Ureter (tissue), 1 donor: ENCODE measurements at places on chromosomes 16 and 17. TPM values are rescaled to one million over a fixed set of nuclear protein-coding genes. Genes with fewer than 3 reads are reported as not detected.

DNA sequence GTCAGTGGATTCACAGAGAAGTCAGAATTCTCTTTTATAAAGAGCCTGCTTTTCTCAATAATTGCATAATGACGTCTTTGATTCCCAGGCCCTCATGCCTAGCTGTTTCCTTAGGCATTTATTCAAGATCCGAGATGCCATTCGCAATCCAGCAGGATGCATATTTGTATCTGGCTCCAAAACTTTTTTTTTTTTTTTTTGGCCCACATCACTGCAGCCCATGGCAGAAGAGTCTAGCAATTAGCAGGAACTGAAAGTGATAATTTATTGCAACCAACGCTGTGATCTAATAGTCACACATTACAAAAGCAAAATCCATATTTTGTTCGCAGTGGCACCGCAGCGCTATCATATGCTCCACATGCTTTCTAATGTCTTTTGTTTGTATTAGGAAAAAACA is 503.4 kb downstream of the MAF start:
- DNase-seq = no peak

- no peak for DNase-seq
Observed at GRCh38 chr17:19610879-19611278, 37.7 kb upstream of the ALDH3A2 start.

DNA sequence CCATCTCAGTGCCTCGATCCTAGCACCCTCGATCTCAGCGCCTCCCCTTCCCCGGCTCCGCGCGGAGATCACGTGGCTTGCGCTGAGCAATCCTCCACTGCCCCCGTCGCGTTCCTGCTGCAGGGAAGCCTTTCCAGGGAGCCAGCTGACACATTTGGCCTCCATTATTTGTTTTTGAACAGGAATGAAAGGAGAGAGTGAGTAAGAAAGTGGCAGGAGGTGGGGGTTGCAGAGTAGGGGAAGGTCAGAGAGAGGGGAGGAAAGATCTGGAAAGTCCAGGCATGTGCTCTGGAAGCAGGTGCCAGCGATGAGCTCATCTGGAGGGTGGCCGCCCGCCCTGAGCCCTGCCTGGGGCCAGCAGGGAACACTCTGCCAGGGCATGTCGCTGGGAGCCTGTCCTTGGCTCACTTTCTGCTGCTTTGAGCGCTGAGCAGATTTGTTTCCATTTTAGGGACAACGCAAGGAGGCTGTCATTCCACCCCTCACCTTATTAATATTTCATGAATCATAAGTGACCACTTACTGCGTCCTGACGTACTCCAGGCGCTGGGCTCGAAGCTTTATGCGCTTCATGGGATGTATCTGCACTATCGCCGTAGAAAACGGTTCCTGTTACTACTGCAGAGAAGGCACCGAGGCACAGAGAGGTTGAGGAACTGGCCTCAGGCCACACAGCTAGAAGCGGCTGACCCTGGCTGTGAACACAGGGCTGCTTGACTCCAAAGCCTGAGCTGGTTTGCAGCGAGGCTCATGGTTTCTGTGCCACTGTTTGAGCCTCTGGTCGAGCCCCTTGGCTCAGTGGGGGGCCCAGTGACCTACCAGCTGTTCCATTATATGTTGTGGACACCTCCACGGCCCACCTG is 283.1 kb downstream of the SEC14L1 start:
- peak; percentile 92 for DNase-seq

OXLD1 gene
- 31.4 TPM for total RNA-seq

ALDH3A1 gene
- 1.2 TPM for total RNA-seq

- DNase-seq = no peak
Observed at GRCh38 chr16:303760-304505, 21.0 kb downstream of the PDIA2 start.

HOXB2 gene
- total RNA-seq = 50.7 TPM

MYOCD gene
- 28.2 TPM for total RNA-seq

- no peak for DNase-seq
Observed at GRCh38 chr16:62701426-62701825, 665.2 kb upstream of the CDH8 start.

DNA sequence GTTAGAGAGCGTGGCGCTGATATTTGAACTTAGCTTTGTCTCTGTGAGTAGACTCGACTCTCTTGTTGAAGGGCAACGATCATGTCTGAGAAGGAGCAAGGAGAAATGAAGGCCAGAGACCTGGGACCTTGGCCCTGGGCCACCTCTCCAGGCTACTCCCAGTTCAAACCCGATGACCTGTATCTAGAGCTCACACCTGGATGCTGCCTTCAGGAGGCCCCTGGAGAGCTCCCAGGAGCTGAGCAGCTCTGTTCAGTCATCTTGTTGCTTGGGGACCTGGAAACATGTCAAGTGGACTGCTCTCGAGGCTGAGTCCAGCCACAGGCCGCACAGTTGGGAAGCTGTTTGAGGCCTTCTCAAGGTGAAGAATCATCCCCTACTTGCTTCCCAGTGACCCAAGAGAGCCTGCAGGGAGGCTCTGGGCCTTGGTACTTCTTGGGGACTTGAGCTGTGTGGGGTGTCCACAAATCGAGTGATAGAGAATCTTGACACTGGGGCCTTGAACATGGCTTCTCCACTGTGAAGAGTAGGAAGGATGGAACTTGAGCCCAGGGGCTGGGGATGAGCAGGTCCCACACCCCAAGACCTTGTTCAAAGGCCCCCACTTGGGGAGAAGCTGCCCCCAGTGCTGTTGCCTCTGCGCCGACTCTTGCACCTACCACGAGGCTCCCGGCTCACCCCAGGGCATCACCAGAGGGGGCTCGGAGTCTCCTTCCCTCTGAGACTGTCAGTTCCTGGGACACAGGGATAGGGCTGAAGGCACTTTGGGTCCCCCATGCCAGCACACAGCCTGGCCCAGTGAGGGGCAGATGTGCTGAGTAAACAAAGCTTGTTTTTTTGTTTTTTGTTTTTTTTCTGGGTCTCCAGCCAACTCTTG is 112.1 kb downstream of the IRX5 start:
- peak; percentile 32 for DNase-seq

DNA sequence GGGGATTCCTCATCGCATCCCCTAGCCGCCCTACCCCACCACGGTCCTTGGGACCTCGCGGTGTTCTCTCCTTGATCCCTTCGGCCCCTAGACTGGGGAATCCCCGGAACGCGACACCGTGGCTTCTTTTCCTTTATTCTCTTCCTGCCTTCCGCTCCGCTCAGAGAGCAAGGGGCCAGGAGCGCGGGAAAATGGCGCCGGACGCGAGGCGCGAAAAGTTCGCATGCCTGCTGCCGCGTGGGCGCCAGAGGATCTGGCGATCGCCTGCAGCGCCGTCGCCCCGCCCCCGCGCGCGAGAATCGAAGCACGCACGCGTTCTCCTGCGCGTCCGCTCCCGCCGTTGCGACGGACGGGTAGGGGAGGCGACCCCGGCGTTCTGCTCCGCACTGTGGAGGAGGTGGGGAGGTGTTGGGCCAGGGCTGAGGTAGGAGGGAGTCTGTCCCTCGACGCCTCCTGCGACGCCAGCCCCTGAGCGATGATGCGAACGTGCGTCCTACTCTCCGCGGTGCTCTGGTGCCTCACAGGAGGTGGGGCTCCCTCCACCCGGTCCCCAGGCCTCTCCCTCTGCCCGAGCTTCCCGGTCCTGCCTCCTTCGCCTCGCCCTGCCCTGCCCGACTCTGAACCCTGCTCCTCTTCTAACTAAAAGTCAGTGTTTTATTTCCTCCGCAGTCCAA is at the start of gene ZPBP2:
Gene ZPBP2, plus strand, starts transcription at position 323 of the 674 bp plus-strand sequence. Its CDS starts 153 bp downstream, at position 476.
- no peak for DNase-seq

DNA sequence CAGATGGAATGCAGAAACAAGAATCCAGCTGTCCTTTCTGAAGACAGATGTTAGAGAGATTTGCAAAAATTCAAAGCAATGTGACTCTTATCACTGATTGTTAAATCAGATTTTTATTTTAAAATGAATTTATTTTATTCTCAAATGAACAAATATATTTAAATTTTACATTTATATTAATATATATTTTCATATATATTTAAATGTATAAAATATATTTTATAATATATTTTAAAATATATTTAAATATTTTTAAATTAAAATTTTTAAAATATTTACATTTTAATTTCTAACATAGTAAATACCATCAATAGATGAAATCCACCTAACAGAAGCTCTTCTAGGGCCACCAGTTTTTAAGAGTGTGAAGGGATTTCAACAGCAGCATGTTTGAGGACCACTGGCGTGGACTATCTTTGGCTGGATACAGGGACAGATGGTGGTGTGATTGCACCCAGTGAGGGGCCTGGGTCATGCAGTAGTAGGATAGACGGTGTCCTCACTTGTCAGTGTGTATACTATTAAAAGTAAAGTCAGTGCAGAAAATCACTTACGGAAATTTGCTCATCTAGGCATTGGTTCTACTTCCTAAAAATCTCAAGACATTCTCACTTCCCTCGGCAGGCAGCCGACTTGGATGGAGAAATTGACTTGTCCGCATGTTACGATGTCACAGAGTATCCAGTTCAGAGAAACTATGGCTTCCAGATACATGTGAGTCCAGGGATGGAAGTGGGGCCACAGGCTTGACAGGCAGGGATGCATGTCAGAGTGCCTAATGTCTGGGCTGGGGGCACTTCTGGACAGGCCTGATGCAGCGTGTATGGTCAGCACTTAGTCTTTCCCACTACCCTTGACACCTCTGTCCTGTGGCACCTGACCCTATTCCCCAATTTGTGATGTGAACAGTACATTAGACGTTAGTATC is 56.3 kb downstream of the PLD6 start:
- no peak for DNase-seq

GRCh38 chr17:65062171-65062915 is 5.8 kb upstream of the GNA13 start:
- DNase-seq = no peak

- no peak for DNase-seq
Observed at GRCh38 chr17:50141745-50142110, 8.7 kb downstream of the PPP1R9B start.

B4GALNT2 gene
- 0.05 TPM for total RNA-seq

DNA sequence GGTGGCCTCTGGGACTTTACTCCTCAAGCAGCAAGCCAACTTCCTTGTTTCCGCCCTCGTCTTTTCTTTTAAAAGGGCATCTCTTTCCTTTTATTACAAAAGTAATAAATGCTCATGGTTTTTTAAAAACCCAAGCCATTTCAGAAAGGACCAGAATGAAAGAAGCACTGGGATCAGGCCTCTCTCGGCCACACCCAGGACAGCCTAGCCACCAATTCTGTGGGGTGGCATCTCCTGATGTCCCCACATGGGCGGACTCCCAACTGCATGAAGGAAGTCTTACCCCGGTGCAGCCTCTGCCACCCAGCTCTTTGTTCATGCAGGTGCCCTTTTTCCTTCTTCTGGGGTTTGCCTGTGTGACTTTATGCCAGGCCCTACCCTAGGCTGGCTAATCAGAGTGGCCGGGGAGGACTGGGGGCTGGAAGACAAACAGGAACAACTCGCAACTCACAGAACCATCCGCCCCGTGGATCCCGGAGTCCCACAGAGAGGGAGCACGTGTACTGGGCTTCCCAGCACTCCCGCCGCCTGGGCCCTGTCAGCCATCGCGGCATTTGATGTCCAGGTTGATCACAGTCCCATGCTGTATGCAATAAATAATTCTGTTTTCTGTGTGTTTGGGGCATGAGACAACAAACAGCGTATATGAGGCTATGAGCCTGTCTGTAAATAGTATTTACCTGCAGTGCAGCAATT is 2.6 kb upstream of the RASD1 start:
- DNase-seq = no peak

- no peak for DNase-seq
Observed at GRCh38 chr17:16911141-16911937, 60.6 kb downstream of the TNFRSF13B start.

DNA sequence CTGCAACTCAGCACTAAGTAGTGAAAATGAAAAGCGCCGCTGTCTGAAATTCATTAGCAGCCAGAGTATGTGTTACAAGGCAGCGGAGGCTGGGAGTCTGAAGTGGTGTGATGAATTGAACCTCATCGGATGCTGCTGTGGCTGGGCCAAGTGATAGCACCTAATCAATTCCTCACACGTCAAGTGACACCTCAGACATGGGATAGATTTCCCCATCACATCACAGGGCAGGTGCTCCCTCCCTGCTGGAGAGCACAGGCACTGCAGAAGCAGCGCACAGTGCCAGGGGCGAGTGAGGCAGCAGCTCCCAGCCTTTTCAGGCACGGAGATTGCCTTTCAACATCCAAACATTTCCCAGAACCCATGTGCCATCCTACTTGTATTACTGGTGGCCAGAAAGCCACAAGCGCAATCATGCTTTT is 32.2 kb downstream of the DRC3 start:
- no peak for DNase-seq

CNGB1 gene
- total RNA-seq = 1.5 TPM

SULT1A2 gene
- total RNA-seq = 2.9 TPM

DNA sequence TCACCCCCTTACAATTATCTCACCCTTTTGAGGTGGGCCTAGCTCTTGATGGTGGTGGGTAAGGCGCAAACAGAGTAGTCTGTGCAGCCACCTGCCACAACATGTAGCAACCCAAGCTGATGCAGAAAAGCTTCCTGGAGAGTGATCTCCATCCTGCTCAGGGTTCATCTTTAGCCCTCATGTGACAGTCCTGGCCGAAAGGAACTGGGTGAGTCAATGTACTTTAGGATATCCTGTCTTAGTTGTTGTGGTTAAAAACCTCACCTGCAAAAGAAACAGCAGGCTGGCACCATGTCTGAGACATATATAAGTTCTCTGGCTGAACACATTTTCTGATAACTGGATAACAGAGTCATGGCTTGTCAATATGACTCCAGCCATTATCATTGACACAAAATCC is 183.5 kb upstream of the CPHXL start:
- DNase-seq = no peak

ORC6 gene
- total RNA-seq = 4.3 TPM

CPNE2 gene
- total RNA-seq = 19.8 TPM

DNA sequence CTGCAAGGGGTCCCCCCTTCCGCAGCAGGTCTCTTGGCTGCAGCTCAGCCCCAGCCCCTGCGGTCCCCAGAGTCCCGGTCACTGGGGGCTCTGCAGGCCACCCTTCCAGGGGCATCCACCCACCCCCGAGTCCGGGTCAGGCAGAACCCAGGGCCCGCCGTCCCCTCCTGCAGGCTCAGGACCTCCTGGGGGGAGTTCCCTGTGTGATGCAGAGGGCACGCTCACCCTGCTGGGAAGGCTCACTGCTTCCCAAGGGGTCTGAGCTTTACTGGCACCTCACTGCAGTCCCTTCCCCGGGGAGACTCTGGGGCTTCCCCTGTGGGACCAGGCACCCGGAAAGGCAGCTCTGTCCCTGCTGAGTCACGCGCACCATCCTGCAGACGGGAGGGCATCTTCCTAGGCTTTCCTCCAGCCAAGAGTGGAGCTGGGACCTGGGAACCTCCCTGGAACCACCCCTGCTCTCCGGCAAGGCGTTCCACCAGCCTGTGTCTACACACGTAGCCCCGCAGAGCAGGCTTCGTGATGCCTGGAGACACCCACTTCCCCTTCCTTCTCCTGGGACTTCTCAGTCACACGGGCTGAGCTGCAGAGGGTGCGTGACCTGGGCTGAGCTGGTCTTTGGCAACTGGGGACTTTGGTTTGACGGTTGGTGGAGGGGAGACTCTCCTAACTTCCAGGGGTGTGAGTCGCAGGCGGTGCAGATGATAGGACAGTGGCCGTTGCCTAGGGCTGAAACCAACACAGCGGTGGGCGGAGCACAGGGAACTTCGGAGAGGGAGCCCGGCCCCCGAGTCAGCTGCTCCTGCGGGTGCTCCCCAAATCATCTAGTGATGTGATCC is 23.4 kb downstream of the SLC25A10 start:
- DNase-seq = peak; percentile 73

- DNase-seq = no peak
Observed at GRCh38 chr16:53809088-53809932, 105.4 kb downstream of the FTO start.
